ENCODE measurements at places on chromosomes 1 and 21.
A peak's percentile ranks its signal among the peaks of the same experiment; 100 is the strongest.

GRCh38 chr1:202852163-202852904, 36.6 kb downstream of the RABIF start:
- DNase-seq: peak; percentile 1

DNA sequence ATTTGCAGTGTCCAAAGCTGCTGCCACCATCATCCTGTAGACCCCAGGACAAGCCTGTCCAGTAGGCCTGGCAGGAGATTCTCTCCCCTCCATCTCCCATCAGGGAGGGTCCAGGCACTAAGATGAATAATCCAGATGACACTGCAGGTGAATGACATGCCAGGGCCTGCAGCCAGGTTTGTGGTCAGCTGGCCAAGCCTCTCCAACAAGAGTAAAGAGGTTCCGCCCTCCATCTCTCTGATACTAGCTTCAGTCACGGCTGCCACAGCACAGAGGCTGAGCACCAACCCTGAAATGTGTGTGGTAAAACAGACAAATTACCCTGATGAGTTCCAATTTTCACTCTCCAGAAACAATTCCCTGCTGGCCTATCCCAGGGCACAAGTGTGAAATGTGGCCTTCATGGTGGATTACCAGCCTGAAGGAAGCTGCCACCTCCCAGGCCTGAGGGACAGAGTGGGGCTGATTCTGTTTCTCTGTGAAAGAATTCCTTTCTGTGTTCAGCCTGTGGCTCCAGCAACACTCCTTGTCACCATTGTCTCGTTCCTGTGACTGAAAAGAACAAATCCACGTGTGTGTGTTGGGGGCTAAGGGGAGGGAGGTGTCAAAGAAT, 19.9 kb upstream of the LHX4 start:
- no peak for DNase-seq

DNA sequence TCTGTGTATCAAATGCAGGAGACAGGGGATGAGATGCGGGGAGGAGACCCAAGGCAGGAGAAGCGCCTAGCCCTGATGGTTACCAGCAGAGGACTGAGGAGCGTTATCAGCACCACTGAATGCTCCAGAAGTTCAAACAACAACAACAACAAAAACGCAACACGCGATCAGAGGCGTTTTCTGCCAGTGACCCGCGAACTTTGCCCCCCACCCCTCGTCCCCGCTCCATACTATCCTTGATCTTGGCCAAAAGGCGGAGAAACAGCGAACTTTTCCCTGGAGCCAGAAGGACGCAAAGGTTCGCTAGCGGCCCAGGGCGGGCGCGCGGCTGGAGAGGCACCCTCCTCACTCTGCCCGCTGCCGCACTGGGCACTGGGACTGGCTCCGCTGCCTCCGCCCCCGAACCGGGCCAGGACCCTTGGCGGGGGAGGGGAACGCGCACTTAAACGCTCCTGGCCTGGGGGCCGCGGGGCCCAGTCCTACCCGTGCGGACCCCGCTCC, 699 bp downstream of the ECHDC2 start:
- DNase-seq: peak; percentile 20

DNA sequence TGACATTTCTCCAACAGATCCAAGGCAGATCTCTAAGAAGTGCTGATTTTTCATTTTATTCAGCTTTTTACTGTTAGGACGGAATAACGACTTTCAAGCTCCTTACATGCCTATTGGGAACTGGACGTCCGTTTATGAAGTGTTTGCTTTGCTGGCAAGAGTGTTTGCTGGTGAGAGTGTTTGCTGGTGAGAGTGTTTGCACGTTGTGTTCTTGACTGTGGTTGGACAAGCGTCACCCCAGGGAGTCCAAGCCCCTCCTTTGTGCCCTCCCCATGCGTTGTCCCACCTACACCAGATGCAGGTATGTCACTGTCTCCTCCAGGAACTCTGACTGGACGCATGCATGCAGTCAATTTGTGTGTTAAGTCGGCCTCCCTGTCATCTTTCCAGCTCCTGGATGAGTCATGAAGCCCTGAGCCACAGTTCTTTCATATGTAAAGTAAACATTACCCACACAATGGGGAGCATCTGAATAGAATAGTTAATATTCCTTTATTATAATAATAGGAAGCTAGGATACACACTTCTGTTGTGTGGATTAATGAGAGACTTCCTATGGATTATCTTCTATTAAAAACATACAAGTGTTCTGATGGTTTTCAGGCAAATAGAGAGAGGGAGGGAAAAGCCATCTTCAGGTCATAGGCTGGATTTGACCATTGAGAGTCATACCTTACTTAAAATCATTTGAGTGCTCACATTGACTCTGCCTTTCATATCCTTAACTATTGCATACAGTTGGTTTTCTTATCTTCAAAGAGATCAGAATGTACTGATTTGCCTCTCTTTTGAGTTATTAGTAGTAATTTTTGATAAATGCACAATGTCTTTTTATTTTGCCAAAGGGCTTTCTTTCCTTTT, 119.2 kb downstream of the GALNT2 start:
- peak; percentile 96 for DNase-seq

DNA sequence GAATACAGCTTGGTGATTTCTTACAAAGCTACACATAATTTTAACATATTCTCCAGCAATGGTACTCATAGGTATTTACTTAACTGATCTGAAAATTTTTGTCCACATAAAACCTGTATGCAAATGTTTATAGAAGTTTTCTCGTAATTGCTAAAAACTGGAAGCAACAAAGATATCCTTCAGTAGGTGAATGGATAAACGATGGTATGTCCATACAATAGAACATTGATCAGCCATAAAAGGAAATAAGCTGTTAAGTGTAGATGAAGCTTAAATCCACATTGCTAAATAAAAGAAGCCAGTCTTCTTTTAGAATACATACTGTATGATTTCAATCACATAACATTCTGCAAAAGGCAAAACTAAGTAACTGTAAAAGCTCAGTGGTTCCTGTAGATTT, 224.8 kb upstream of the DPYD start:
- no peak for DNase-seq

DNA sequence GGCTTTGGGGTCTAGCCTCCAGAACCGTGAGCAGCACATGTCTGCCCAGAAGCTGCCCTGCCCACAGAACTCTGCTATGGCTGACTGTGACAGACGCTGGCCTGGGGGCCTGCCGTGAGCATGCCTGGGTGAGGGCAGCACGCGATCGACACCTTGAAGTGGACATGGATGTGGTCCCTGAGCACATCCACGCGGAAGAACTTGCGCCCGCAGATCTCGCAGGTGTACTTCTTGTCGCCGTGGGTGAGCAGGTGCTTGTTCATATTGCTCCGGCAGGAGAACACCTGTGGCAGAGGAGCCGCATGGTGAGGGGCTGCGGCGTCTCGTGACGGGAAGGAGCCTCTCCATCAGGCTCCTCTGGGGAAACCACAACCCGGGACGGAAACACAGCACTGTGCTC, 56.0 kb downstream of the PRDM15 start:
- no peak for DNase-seq

- peak; percentile 8 for DNase-seq
Observed at GRCh38 chr1:114033216-114033706, 54.0 kb downstream of the OLFML3 start.

DNA sequence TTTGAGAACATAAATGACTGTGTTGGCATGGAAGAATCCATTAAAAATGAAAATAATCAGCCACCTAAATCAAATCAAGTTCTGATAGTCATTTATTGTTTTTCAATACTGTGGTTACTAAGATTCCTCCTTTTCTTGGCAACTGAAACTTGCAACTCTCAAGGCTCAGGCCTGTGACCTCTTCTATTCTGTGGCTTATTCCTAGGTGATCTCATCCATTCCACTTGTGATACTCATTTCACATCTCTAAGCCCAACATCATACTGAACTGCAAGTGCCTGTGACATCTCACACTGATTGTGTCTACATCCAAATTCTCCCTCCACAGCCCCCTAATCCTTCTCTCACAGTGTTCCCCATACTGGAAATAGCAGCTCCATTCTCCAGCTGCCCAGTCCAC, 4.8 kb upstream of the ST6GALNAC5 start:
- DNase-seq: no peak

- DNase-seq: no peak
Observed at GRCh38 chr1:91680556-91681155, 180.0 kb downstream of the CDC7 start.

Data from NCI-H510A treated with DMSO at 0.1 percent for 48 hours (cell line).